ENCODE measurements at places on chromosomes 12 and 14.
A peak's percentile ranks its signal among the peaks of the same experiment; 100 is the strongest.

GRCh38 chr12:124039276-124039675 is 66.3 kb downstream of the ZNF664 start:
- DNase-seq = no peak

- DNase-seq = no peak
Measured at GRCh38 chr12:133026996-133027395, 10.3 kb upstream of the ZNF84 start.

DNA sequence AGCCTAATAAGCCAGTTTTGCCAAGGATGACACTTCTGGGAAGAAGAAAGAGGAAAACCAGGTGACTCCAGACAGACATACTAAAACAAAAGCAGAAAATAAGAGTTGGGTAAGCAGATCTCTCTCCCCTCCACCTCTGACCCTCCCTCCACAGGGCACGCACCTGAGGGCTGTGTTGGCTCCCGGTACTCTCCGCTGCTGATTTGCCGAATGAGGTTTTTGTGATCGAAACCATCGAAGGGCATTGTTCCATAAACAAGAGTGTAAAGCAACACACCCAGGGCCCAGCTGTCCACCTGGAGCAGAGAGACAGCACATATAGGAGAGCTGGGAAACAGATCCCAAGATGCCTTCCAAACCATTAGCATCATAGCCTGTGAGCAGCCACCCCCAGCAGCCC is 68.1 kb downstream of the NUAK1 start:
- DNase-seq = no peak

GRCh38 chr14:61451891-61452400 is 130.6 kb downstream of the PRKCH start:
- DNase-seq = no peak

- DNase-seq = no peak
Measured at GRCh38 chr14:79730953-79731352, 480.4 kb downstream of the DIO2 start.

- no peak for DNase-seq
Measured at GRCh38 chr12:77645966-77646598, 184.6 kb upstream of the NAV3 start.

DNA sequence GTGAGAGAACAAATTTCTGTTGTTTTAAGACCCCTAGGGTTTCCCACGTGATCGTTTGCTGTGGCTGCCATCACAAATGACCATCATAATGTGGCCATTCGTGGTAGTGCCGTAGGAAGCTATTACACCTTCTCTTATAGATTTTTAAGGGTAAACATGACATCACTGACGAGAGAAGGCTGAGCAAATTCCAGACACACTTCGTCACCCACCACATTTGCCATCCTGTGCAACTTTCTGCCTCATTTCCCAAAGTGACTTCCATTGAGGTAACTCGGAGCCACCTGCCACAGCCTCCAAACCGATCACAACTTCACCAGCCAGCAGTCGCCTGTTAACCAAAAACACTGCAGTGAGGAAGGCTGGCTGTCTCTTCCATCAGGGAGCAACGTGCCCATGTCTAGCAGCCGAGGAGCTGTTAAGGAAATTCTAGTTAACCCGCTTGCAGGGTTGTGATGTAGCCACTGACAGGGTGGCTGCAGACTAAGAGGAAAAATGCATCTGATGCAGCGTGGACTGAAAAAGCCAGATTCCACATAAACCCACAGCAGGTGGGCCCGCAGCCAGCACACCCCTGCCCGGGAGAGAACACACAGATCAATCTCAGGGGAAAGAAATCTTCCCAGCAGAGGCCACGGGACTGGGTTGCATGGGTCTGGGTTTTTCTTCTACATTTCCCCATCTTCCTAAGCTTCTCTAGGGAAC is 44.6 kb downstream of the CCDC85C start:
- no peak for DNase-seq

DNA sequence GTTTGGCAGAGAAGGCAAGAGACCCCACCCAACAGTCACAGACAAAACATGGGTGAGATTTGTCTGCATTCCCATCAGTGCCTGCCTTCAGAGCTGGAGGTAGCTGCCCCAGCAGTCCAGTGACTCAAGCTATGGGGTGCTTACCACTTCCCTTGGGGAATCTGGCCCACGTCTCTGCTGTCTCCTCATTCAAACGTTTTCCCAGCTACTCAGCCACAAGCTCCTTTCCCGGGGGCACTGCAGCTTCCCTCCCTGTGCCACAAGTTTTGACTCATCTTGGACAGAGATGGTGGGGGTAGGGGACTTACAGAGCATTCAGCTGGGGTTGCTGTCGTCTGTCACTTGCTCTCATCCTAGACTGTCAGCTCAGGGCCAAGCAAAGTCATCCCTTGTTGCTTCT is 66.6 kb downstream of the FBXL14 start:
- DNase-seq = no peak

DNA sequence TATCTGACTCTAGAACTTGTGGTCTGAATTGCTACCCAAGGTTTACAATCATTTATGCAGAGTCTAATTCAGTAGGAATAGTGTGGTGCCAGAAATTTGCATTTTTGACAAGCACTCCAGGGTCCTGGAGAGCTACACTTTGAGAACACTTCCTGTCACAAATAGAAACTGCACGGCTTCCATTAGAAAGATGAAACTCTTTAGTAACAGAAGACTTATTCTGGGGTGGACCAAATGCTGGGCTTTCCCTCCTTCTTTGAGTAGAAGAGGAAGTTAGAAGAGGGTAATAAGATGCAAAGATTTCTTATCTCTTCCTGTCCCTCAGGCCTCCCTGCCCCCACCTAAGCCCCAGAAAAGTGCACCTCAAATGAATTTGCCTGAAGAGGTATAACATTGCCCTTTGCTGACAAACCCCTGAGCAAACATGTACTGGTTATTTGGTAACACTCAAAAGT is 28.4 kb downstream of the DGLUCY start:
- DNase-seq = no peak

DNA sequence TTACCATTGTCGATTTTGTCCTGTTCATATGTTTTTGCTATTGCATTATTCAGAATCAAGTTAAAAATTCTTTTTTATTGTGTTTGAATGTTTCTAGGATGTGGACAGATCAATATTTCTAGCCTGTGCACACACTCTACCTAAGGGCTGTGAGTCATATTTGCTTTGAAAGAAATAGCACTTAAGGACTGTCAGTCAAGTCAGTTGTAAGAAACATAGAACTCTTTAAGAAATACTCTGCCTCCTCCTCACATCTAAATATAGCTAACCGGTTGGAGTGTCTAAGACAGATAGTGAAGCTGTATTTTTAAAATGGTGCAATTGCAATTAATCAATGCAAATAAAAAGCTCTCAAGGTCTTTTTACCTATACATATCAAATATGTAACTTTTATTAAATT is 17.9 kb upstream of the MGST1 start:
- peak; percentile 88 for DNase-seq

- peak; percentile 81 for DNase-seq
Measured at GRCh38 chr12:19131025-19131444, 1.5 kb downstream of the PLEKHA5 start.

- DNase-seq = peak; percentile 36
Measured at GRCh38 chr14:34693228-34693939, 21.0 kb downstream of the CFL2 start.

GRCh38 chr14:68772761-68773381 is 20.0 kb downstream of the ZFP36L1 start:
- DNase-seq = no peak

DNA sequence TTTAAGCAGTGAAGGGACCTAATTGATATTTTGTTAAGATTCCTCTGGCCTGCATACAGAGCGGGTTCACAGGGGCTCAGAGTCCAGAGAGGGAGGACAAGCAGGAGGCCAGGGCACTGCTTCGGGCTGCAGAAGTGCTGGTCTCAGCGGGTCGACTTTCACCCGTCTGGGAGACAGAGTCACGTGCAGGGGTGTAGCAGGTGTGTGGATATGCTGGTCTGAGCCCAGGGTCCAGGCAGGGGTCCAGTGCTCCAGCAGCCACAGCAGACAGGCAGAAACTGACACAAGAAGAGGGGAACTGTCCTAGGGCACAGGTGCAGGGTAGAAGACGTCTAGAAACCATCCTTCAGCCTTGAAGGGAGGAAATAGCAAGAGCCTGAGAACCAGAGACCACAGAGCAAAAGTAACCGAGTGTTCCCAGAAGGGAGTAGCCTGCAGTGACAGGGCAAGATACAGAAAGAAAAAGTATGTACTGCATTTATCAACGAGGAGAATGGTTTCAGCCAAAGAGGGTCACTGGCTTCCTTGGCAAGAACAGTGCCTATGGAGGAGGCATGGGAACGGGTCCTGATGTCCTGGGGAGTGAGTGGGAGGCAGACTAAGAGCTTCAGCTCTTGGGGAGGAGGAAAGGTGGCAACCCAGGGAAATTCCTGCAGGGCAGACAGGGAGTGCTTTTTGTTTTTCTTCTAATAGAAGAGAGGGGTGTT is 28.7 kb downstream of the FBXO21 start:
- DNase-seq = no peak

- peak; percentile 88 for DNase-seq
Measured at GRCh38 chr14:53953002-53953827, 3.4 kb downstream of the BMP4 start.
